ENCODE measurements at places on chromosomes 1 and 21.

DNA sequence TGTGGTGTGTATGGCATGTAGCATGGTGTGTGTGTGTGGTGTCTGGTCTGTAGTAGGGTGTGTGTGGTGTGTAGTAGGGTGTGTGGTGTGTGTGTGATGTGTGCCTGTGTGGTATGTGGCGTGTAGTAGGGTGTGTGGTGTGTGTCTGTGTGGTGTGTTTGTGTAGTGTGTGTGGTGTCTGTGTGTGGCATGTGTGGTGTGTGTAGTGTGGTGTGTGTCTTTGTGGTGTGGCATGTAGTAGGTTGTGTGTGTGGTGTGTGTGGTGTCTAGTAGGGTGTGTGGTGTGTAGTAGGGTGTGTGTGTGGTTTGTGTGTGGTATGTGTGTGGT is 85.5 kb downstream of the SYT2 start:
- DNase-seq = no peak

DNA sequence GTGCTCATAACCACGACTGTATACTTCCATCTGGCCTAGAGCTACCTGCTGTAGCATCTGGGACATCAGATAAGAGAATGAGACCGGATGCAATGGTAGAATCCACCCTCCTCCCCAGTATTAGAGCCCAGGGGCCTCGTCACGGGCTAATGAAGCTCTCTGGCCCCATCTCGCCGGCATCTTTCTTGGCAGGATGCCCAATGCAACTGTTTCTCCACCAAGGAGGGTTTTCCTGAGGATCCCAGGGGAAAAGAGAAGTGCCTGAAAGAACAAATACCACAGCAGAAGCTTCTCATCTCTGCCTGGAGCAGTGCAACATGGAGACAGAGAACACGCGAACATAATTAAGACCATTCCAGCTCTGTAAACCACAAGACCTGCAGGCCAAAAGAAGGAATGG is 80.0 kb downstream of the VWA5B1 start:
- DNase-seq = no peak

DNA sequence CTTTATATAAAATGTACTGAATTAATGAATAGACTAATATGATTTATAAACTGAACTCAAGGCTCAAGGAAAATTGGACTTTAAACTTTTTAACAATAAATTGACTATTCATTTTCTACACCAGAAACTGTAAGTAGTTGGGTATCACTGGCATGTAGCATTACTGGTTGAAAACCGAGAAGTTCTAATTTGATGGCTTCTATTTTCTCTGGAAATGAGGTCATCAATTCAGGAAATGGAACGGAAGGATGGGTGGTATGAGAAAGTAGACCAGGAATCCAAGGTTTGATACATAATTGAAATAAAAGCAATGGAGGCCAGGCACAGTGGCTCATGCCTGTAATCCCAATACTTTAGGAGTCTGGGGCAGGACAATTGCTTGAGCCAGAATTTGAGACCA is 50.4 kb downstream of the RERE start:
- no peak for DNase-seq

DNA sequence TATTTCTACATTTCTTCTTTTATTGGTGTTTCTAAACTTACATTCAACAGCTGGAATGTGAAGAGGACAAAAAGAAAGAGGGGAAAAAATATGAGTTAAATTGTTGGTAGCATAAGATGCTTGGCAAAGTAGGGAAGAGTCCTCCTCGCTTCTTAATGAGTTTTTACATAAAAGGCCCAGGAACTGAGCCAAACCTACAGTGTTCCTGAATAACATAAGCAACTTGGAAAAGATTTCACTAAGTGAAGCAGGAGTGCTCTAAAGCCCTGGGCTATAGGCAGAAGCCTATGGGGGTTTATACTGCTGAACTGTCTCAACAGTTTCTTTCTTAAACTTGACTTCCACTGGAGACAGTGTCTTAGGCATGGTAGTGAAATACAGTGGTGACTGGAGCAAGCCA is 115.0 kb upstream of the USP25 start:
- no peak for DNase-seq

DNA sequence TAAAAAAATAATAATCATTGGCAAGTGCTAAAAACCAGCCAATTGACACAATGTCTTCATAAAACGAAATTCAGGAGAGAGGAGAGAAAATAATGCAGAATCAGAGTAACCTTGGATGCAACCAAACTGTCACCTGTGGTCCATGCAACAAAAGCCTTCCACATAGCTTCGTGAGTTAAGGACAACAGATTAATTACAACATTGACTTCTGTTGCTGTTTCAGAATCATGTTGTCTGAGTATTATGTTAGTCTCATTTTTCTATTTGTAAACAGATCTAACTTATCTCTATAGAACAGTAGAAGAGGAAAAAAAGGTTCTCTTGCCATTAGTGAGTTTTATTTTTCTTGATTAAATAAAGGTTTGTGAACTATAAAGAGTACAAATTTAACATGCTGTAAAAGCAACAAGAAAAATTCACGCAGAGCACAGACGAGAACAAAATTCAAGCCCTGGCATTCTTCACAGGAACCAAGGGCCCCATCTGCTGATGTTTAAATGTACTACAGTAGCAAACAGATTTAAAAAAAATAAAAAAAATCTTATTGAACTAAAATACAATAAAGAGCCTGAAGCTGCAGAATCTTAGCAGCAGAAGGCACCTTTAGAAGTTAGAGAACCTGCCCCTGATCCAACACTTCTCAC is 381.1 kb upstream of the PKN2 start:
- DNase-seq = no peak

DNA sequence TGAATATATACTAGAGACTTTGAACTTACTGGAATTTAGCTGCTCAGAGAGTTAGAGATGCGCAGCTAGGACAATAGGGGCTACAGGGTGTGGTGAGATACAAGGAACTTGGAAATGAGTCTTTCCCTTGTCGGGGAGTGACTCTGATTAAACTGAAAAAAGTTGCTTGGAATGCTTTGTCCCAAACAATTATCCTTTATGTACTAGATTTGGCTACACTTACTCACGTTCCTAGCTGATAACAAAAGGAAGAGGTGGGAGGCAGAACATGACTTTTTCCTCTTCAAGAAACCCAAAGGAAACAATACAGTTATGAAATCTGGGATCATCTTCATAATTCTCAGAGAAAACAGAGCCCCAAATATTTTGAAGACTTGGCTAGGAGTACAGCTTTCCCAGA is 6.9 kb upstream of the CGN start:
- no peak for DNase-seq

DNA sequence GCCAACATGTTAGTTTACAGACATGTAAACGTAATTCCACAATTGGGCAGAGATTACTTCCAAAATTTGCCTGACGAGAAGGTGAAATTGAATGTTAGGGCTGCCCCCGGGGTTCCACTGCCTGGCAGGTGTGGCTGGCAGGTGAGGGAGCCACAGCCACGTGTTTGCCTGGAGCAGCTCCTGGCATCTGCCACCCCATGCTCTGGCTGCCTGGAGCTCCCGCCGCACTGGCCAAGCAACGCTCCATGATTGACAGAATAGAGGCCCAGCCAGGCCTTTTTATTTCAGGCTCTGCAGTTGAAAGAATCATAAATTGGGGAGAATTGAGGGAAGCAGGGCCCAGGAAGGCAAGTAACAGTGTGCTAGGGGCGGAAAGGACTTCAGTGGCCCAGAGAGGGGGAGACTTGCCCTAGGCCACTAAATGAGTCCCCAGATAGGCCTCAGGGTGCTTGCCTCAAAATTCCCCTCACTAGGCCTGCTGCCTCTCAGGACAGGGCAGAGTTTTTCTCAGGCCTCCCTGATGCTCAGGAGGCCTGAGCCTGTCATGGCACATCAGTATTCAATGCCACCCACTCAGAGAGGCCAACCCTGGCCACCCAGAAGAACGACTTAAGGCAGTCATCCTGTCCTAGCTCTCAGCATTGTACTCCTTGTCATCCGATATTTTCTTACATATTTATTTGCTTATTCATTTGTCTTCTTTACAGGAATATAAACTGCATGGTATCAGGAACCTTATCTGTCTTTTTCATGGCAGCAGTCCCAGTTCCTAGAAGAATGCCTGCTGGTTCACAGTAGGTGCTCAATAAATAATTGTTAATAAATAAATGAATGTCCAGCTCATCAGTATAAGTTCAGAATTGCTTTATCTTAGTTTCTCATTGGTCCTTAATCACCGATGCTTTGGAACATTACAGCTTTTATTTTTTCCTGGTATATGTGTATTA is 16.6 kb upstream of the S1PR1 start:
- DNase-seq = no peak

- DNase-seq = no peak
Measured at GRCh38 chr21:40846587-40847411, at the start of gene DSCAM. Gene DSCAM, minus strand, starts transcription at chr21:40847158. Its CDS starts 497 bp downstream, at chr21:40846661.

- DNase-seq = no peak
Measured at GRCh38 chr1:44044071-44044801, 13.0 kb upstream of the SLC6A9 start.

GRCh38 chr1:225461533-225462428 is 33.9 kb upstream of the LBR start:
- no peak for DNase-seq

DNA sequence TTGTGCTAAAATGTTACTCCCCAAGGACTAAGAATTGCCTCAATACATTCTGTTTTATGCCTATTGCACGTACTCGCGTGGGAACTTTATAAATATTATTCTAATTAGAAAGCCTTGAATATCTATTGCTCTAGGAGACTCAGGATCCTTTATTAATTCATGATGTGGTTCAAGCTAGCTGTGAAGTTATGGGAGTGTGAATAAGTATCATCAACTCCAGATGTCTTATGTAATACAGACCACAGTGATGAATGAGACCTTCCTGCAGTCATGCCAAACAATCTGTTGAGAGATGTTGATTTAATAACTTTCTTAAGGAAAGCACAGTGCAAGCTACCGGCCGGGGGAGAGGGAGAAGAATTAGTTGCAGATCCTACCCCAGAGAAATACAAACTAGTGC is 519.2 kb upstream of the ZP4 start:
- DNase-seq = no peak

- DNase-seq = no peak
Measured at GRCh38 chr1:105416261-105416660, 1640.2 kb upstream of the PRMT6 start.

DNA sequence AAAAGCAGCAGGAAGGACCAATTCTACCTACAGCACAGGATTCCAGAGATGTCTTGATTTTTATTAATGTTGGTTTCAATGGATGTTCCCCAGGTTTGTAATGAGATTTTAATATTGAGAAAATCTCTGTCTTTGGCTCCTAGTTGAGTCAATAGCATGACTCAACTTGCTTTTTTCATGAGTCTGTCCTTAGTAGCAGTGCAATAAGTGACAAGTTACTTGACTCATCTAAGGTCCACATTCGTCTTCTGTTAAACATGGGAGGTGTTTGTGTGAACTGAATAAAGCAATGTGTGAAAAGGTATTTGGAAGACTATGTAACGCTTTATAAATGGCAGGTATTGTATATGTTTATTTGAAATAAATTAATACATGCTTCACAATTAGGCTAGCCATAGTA is 645.0 kb upstream of the PTBP2 start:
- no peak for DNase-seq

- no peak for DNase-seq
Measured at GRCh38 chr21:16125274-16125673, 395.5 kb downstream of the USP25 start.

DNA sequence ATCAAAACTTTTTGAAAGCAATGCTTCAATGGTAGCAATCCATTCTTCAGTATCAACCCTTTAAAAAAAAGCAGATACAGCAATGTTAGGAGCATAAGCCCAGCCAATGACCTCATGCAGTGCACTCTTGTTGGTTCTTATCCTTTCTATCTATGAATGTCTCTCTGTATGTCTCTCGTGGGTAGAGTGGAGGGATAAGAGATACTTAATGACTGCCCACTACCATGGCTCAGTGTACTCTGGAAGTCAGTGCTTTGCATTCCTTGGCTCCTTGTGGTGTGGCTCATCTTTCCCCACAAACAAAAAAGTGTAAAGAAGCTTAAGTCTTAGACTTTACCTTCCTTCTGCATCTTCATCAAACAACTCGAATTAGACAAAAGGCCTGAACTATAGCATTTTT is 50.3 kb downstream of the PCSK9 start:
- no peak for DNase-seq

DNA sequence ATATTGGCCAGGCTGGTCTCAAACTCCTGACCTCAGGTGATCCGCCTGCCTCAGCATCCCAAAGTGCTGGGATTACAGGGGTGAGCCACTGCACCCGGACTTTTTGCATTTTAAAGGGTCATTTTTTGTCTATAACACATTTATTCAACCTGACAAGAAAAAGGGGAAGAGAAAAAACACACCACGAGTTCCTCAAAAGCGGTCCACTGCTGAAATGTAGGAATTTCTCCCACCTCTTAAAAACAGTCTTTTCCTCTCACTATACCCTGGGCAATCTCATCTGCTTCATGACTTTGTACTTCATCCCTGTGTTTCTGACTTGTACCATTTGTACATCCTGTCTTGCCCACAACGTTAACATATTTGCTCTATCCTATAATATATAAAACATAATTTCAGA is 413.3 kb upstream of the PTBP2 start:
- no peak for DNase-seq

DNA sequence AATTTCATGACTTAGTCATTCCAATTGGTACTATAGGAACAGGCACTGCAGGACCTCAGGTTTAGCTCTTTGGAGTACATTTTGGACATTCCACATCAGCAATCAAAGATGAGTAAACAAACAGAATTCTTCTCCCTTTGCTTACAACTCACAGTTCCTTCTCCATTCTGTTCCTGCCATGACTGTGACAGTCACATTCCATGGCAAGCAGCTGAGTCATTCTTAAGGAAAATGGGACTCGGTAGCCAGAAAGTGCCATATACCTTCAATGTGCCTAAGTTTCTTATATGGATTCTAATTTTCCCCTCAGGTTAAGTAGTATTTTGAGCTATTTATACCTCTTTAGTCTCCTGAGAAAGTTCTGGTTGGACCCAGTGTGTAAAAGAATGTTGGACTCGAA is 25.6 kb downstream of the CRCT1 start:
- no peak for DNase-seq

DNA sequence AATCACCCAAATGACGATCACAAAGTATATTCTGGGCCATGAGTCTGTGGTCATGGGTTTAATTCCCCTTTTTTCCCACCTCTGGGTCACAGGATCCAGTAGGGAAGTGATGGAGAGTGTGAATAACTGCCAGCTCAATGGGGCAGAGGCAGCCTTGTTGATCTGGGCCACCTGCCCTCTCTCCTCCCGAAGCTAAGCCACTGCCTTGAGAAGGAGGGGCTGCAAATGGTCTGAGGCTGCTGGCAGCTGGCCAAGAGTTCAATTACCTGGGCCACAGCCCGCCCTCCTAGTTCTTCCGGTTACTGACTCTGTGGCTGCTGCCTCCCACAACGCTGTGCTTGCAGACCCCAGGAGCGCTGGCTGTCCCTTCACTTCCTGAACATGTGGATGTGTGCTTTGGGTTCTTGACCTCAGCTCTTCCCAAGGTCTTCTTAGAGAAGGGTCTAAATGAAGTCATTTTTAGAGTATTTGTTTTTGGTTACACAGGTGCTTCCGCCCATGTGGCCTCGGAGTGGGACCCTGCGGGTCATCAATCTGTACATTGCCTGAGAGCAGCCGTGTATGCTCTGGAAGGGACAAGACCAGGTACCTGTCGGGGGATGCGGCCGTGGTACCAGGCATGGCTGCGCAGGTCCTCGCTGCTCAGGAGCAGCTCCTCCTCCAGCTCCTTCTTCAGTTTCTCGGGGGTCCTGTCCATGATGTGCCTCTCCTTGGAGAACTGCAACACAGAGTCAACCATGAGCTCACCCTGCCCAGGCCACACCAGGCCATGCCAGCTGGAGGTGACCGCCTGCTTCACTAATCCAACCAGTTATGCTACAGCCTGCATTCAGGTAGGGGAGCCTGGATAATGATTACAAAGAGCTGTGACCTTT is 89.7 kb downstream of the BCAR3 start:
- no peak for DNase-seq
